CD4-positive, alpha-beta T cell treated with Interleukin-1 beta for 1 hour (primary cell): ENCODE measurements at places on chromosomes 1 and 21.
A peak's percentile ranks its signal among the peaks of the same experiment; 100 is the strongest.

DNA sequence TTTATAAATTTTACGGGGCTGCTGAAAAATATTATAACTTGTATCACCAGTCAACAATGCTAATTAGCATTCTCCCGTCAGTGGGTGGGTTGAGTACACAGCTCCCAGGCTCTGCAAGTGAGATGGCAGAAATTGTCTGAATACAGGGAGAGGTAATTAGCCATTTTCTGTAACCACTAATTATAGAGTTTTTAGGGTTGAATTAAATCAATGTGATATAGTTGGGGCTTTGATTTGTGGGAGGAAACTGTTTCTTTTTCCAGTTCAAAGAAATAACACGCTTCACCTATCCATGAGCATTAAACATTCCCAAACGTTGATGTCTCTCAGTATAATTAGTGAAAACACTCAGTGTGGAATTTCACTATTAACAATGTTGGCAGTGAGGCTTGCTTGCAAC, 1.5 kb downstream of the VANGL1 start:
- DNase-seq: no peak

DNA sequence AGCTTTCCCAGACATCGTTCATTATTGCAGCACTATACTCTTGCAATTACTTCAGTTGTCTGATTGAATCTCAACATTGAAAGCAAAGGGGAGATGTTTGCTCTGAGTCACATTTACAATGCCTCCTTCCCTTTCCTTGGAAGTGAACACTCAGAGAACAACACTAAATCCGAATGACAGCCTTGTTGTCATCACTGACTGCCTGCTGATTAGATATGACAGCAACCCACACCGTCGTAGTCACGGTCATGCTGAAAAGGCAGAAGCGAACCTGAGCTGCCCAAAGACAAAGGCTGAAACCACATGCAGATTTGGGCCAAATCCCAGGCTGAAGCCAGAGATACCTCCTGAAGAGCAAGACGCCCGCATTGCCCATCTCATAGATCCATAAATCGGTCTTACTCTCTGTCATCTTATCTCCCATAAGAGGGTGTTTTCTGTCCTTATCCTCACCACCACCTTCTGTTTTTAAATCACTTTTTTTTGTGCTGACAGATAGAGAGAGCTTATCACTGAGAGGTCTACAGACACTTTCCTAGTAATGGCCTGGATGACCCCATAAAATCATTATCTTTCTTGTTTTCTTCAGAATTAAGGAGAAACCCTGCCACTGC, 47.5 kb downstream of the TMCO4 start:
- no peak for DNase-seq

- peak; percentile 4 for DNase-seq
Measured at GRCh38 chr1:85199667-85200462, 951 bp downstream of the SYDE2 start.

- DNase-seq: no peak
Measured at GRCh38 chr1:172040466-172040865, 199.2 kb downstream of the DNM3 start.

DNA sequence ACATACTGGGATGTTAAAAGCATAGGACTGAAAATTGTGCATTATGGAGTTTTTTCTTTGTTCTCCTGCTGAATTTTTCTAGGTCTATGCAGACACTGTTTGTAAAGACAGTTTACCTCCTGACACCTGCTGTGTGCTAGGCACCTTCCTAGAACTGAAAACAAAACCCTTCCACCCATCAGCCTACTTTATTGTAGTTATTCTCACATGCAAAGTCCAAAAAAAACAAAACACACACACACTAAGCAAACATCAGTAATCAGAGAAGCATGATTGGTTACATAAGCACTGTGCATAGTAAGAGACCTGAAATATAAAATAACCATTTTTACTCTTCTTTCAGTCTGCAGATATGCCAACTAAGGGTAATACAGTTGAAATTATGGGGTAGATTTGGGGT, 195.1 kb downstream of the CRB1 start:
- DNase-seq: no peak

DNA sequence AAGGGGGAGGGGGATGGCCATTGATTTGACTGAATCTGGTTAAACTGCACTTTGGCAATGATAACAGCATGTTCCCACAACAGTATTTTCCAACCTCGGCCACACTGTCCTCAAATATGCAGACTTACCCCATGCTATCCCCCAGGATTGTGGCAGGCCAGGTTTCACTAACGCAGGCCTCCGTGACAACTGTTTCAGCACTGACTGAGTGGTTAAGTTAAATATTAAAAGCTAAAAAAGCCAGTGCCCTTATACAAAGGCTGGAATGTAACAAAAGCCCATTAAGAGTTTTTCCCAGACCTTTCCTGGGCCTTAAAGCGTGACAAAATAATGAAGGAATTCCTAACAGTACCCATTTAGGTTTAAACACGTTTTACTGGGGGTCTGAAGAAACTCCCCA, 202.9 kb downstream of the USP25 start:
- DNase-seq: no peak

GRCh38 chr1:206516728-206516990, 9.3 kb downstream of the RASSF5 start:
- no peak for DNase-seq

- no peak for DNase-seq
Measured at GRCh38 chr1:116415699-116416533, 42.9 kb downstream of the ATP1A1 start.

- no peak for DNase-seq
Measured at GRCh38 chr1:79323239-79324025, 316.9 kb upstream of the ADGRL4 start.

DNA sequence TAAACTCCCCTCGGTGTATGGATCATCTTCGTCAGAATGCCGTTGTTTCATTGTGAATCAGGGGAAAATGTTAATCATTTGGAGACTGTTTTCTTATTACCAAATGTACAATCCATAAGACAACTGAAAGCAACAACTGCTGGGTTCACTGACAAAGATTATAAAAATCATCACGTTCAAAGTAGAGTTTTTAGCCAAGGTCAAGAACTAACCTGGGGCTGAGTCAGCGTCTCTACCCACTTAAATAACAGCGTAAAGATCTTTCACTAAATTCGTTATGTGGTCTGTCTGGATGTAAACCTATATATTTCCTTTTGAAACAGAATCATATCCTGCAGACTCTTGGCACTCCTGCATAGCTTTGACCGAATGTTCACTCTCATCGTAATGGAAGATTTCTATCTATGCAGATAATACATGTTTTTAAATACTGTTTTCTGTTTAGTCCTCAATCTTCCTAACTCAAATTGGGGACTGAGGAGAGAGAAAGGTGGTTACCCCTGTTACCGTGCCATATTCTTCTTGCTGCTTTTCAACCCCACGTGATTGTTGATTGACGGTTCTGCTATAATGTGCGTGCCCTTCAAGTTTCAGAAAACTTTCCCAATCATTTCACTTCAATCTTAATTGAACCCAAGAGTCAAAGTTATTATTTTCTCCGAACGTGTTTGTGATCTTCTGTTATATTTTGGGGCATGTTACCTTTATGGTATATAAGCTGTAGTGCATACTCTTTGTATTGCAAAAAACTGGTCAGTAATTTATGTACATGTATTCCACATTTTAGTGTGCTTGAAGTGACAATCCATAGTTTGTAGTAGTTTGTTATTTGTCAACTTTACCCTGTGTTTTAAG, 15.6 kb upstream of the NCMAP start:
- no peak for DNase-seq

- DNase-seq: no peak
Measured at GRCh38 chr1:177820213-177820612, 149.6 kb downstream of the SEC16B start.

- no peak for DNase-seq
Measured at GRCh38 chr1:185039726-185040407, 5.5 kb upstream of the RNF2 start.

GRCh38 chr1:78437396-78437795, 53.4 kb upstream of the PTGFR start:
- DNase-seq: no peak

DNA sequence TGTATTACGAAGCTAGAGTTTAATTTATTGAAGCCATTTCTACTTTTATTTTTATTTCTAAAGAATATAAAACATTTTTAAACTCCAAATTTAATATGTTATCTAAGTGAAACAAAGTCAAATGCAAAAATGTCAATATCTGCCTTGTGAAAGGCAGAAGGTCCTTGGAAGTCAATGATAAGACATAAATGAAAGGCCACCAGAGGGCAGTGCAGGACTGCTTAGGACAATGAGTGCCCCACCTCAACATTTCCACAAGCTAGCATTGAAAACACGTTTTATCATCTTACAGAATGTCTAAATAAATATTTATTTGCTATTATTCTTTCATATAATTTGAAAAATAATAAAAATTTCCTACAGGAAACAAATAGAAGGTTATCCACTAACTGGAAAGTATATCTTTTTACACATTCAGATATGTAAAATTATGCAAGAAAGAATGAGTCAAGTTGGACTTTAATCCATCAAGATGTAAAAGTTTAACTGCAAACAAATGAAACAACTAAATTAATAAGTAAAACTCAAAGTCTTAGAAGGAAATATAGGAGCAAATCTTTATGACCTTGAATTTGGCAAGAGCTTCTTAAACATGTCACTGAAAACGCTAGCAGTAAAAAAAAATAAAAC, 140.1 kb upstream of the FMN2 start:
- DNase-seq: peak; percentile 38

GRCh38 chr1:17869815-17870214, 114.7 kb downstream of the ACTL8 start:
- DNase-seq: no peak
